ENCODE measurements at places on chromosomes 12 and 14.

- peak; percentile 77 for DNase-seq
These were observed 44.8 kb downstream of the FBXW8 start for GRCh38 chr12:116955382-116956021.

DNA sequence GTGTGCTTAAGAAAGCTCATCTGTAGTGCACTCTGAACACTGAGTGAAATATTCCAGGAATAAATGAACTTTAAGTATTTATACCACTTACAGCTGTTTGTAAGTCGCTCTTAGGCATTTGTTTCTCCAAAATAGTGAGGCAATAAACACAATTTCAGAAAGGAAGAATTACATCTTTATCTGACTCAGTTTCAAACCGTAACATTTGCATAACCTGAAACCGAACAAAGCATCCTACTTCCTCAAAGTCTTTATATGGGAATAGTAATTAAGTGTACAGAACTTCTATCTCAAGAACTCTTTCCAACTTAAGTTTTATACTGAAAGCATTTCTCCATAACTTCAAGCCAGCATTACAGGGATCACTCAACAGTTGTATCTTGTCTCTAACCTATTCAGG is 58.4 kb downstream of the SOX5 start:
- DNase-seq = no peak

- no peak for DNase-seq
These were observed 231.6 kb downstream of the RBM19 start for GRCh38 chr12:113734503-113734902.

DNA sequence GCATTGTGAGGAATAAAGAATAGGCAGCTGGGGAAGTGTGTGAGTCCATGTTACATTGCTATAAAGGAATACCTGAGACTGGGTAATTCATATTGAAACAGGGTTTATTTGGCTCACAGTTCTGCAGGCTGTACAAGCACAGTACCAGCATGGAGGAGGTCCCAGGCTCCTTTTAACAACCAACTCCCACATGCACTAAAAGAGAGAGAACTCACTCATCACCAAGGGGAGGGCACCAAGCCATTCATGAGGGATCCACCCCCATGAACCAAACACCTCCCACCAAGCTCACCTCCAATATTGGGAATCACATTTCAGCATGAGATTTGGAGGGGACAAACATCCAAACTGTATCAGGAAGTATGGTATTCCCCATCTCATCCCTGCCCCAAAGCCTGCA is 11.9 kb upstream of the DHRS4 start:
- no peak for DNase-seq

- no peak for DNase-seq
These were observed 155.0 kb downstream of the DAD1 start for GRCh38 chr14:22434030-22434429.

DNA sequence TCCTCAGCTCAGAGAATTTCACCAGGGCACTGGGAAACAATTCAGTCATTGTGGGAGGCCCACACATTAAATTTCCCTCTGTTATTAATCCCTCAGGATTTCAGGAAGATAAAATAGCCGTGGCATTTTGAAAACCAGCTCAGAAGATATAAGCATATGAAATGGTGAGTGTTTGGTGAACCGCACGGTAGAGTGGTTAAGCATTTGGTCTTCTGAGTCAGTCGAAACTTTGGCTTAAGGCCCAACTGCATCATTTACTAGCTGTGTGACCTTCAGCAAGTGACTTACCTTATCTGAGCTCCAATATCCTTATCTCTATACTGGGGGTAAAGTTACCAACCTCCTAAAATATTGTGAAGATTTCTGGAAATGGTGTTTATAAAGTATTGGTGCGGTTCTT is 5.2 kb upstream of the VRK1 start:
- no peak for DNase-seq

DNA sequence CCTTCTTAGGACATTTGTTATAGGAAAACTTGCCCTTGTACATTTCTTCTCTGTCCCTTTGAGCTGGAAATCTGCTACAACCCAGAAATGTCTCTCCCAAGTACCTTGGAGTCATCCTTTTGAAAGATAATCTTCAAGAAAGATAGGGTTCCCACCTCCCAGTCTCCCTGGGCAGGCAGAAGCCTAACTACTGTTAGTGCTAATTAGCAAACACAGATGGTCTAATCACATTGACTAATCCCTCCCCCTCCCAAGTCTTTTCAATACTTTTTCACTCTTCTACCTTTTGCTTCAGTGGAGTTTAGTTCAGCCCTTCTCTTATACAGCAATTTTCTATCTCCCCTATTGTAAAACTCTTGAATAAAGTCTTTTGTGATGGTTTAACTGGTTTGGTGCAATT is 129.8 kb upstream of the PPFIA2 start:
- no peak for DNase-seq

DNA sequence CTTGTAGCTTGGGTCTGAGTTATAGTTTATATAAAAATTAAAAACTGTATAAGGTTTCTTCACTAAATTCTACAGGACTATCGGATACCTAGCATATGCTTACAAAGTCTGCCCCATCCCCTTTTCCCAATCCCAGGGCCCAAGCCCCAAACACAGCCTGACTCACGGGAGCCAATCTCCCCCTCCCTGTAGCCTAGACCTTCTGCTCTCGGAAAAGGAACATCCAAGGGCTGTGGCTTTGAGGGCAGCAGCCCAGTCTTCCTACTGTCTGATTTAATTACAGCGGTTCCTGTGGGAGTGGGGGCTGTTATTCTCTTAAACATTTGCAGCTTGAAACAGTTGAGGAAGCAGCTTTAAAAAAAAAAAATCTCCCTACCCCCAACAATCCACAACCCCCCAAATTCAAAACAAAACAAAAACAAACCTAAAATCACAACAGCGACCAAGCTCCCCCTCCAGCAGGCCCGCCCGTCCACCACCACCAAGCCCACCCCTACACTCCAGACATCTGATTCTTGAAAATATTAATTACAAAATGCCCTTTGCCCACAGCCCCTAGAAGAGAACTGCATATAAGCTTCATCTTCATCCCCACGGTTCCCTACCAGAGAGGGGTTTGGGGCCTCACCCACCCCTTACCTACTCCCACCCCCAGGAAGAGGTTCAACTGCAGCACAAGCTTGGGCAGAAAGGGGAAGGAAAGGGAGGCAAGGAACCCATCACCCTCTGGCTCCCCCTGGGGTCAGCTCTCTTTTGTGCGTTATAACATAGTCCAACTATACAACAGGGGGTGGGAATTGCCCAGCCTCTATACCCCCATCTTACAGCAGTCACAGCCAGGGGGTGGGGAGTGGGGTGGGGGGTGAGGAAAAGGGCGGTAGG is 1.1 kb upstream of the PRKAG1 start:
- DNase-seq = peak; percentile 47

DNA sequence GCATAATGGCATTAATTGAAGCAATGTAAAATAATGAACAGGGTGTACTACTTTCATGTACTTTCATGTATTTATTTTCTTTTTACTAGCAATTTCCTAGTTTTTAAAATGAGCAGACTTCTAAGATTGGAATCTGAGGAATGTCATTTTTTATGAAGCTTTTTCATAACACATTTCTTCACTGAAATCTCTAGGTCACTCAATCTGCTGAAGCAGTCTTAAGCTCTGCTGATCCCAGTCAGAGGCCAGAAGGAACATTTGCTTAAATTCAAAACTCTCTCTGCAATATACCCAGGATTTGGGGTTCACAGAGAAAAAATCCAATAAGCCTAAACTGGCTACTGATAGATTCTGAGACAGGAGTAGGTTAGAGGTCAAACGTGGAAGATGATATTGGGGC is 73.6 kb upstream of the CNTN1 start:
- DNase-seq = no peak

- no peak for DNase-seq
These were observed 3.1 kb upstream of the CHPT1 start for GRCh38 chr12:101694297-101694848.

- DNase-seq = peak; percentile 71
These were observed 364.5 kb downstream of the BTG1 start for GRCh38 chr12:91781114-91781513.

GRCh38 chr12:44750468-44750867 is 125.6 kb downstream of the NELL2 start:
- no peak for DNase-seq

DNA sequence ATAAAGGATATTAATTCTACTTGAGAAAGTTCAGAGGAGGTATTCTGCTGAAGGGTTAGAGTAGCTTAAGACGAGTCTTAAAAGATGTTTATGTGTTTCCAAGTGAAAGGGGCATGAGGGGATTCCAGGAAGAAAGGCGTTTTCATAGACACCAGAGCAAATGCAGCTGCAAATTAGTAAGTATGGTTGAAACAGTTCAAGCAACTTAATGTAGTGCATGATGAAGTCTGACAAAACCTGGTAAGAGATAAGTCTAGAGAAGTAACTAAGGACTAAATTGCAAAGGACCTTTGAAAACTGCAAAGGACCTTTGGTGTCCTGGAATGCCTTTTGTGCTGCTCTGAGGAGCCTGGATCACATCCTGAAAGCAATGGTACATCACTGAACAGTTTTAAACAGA is 11.5 kb downstream of the LUM start:
- DNase-seq = no peak

- no peak for DNase-seq
These were observed 154.7 kb downstream of the SLC38A4 start for GRCh38 chr12:46671102-46671501.

Data from T47D (cell line).